Neural crest cell (in vitro differentiated cells): ENCODE measurements at places on chromosomes 1 and 21. TPM values are rescaled to one million over a fixed set of nuclear protein-coding genes. Genes with fewer than 3 reads are reported as not detected.

The S100A7A gene
- total RNA-seq: not detected in 2 replicates

The BEND5 gene
- 18.0 and 18.2 TPM in 2 replicates for total RNA-seq

- peaks cover 24% of the 10 kb centered on the region for H3K4me1 ChIP-seq
- peak overlapping the region; percentile 60 for H3K27ac ChIP-seq
- H3K36me3 ChIP-seq: no peaks in the 10 kb centered on the region
- H3K27me3 ChIP-seq: no peaks in the 10 kb centered on the region
- no peak for DNase-seq
These were observed 1.4 kb downstream of the MACF1 start for GRCh38 chr1:39205781-39206464.

DNA sequence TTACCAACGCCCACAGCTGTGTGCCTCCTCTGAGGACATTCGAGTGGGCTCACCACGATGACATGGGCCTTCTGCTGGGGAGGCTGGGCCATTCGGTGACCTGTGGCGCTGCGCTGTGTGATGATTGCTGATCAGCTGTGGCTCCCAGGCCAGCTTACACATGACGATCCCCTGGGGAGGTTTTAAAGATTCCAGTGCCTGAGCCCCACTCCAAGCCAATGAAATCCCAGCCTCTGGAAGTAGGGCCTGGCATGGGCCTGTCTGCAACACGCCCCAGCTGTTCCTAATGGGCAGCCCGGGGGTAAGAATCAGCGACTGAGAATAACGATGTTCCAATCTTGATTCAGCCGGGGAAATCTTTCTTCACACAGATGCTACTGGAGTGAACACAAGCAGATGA lies 153.7 kb downstream of the KCNJ6 start:
- H3K27ac ChIP-seq: no peak overlapping the region
- no peaks in the 10 kb centered on the region for H3K27me3 ChIP-seq
- no peak for DNase-seq
- peaks cover 2% of the 10 kb centered on the region for H3K36me3 ChIP-seq
- H3K4me1 ChIP-seq: no peaks in the 10 kb centered on the region
- H3K4me3 ChIP-seq: no peak overlapping the region

GRCh38 chr1:40612345-40612831 lies 53.1 kb downstream of the RIMS3 start:
- H3K36me3 ChIP-seq: no peaks in the 10 kb centered on the region
- no peaks in the 10 kb centered on the region for H3K4me1 ChIP-seq
- peak; percentile 74 for DNase-seq
- H3K27me3 ChIP-seq: no peaks in the 10 kb centered on the region
- no peak overlapping the region for H3K27ac ChIP-seq

- peaks cover 53% of the 10 kb centered on the region for H3K4me1 ChIP-seq
- peak within 1 kb of the TSS; percentile 95 for H3K27ac ChIP-seq
- no peaks in the 10 kb centered on the region for H3K27me3 ChIP-seq
- peak; percentile 60 for DNase-seq
These were observed at the start of gene BCAR3 for GRCh38 chr1:93681101-93681988. Gene BCAR3 (minus strand): TSS chr1:93681837. CDS start chr1:93674930, 6,907 bp downstream.

- no peaks in the 10 kb centered on the region for H3K4me1 ChIP-seq
- no peak overlapping the region for H3K27ac ChIP-seq
- H3K27me3 ChIP-seq: no peaks in the 10 kb centered on the region
- H3K4me3 ChIP-seq: no peak overlapping the region
- DNase-seq: no peak
These were observed 12.0 kb upstream of the OR2W3 start for GRCh38 chr1:247883346-247883745.

The AMIGO1 gene
- total RNA-seq: 6.1 and 7.2 TPM in 2 replicates

DNA sequence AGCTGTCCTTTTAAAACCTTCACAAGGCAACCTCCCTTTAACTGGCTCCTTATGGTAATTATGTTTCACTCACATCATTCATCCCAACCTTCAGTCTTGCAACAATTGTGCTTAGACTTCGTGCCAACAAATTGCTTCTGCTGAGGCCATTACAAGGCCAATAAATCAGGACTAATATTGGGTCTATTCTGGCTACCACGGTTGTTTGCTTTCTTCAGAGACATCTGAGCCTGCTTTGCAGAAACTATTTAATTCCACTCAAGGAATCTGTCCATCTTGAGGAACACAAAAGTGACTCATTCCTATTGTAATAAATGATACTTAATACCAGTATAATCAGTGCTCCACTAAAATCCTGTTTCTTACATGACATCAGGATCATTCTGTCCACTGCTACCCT lies 2.6 kb upstream of the GSTM4 start:
- H3K4me3 ChIP-seq: peak overlapping the region; percentile 56
- no peak overlapping the region for H3K27ac ChIP-seq
- peaks cover 40% of the 10 kb centered on the region for H3K27me3 ChIP-seq
- H3K4me1 ChIP-seq: peaks cover 42% of the 10 kb centered on the region

DNA sequence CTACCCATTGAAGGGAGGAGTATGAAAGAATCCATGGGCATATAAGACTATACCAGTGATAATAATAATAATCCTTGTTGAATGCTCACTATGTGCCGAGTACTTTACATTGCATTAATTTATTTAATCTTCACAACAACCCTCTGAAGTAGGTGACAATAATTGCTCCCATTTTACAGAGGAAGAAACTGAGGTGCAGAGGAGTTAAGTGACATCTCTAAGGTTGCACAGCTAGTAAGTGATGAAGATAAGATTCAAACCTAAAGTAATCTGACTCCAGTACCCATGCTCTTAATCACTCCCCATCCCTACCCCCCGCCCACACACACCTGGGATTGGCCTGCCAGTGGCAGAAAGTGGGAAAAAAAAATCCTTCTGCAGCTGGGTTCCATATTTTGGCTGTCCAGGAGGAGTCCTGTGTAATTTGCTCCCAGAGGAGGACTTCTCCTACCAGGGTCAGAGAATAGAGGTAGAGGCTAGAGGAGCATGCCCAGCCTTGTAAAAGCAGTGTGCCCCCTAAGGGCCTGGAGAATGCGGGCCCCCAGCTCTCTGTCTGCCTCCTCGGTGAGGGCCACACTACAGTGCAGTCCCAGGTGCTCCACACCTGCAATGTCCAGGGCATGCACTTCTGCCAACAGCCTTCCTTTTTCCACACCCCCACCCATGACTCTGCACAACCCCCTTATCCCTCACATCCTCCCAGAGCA lies 57.8 kb downstream of the TMEM53 start:
- no peak overlapping the region for H3K27ac ChIP-seq
- H3K4me3 ChIP-seq: no peak overlapping the region
- no peak for DNase-seq
- no peaks in the 10 kb centered on the region for H3K36me3 ChIP-seq
